ENCODE measurements at places on chromosomes 11 and 22.

GRCh38 chr11:134098566-134099184 lies 29.8 kb downstream of the JAM3 start:
- no peak for DNase-seq

DNA sequence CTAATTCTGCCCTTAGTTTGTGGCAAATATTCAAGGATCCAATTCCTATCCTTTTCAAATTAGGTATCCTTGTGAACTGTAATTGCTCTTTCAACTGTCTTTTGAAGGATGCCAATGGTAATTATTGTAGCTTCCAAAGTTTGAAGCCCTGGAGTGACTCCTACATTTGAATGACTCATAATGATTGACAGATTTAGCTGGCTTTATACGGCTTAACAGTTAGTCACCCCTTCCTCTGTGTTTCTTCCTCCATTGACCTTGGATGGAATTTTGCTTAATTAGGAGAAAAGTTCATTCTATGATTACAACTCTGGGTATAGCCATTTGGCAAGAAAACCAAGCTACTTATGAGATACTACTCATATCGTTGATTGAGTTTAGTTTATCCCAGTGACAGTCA lies 639.3 kb upstream of the KIRREL3 start:
- no peak for DNase-seq

DNA sequence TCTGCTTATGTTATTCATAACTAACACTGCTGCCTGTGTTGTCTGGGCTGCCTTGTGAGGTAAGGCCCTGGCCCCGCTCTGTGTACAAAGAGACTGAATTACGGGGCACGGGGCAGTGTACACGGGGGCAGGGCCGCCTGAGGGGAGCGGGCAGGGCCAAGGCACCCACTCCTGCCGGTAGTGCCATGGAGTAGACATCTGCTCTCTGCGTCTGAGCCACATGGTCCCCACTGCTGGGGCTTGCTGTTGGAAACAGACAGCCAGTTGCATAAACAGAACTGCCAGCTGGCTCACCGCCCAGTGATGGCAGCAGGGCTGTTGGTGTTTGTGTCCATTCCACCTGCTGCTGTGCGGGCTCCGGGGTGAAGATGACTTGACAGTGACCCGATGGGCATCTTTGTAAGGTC lies 19.8 kb downstream of the FAM118A start:
- peak; percentile 65 for DNase-seq

DNA sequence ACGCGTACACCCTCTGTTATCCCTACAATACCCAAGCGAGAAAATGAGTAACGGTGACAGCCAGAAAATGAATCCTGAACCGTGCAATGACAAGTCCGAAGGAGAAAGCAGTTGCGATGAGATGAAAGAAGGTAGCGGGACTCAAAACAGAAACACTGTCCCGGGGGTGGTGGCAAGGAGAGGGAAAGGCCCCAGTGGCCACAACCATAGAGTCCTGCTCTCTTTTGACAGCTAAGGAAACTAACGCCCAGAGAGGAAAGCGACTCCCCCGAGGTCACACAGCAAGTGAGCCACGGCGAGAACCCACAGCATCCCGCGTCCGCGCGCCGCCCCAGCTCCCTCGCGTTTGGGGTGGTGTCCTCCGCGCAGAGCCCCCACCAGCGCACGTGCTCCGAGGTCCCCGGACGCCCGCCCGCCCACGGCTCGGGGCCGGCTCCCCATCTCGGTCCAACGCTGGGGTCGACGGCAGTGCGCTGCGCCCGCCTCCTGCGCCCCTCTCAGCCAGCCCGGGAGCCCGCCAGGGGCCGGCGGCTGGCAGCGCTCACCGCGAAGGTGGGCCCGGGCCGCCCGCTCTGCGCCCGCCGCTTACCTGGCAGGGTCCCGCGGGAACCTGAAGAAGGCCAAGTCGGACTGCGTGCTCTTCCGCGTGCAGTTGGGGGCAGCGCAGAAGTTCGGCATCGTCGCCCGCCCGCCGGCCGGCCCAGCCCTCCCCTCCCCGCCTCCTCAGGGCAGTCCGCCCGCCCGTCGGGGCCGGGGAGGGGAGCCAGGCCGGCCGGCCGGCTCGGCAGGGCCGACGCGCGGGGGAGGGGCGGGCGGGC lies 564 bp downstream of the THAP12 start:
- DNase-seq = no peak

DNA sequence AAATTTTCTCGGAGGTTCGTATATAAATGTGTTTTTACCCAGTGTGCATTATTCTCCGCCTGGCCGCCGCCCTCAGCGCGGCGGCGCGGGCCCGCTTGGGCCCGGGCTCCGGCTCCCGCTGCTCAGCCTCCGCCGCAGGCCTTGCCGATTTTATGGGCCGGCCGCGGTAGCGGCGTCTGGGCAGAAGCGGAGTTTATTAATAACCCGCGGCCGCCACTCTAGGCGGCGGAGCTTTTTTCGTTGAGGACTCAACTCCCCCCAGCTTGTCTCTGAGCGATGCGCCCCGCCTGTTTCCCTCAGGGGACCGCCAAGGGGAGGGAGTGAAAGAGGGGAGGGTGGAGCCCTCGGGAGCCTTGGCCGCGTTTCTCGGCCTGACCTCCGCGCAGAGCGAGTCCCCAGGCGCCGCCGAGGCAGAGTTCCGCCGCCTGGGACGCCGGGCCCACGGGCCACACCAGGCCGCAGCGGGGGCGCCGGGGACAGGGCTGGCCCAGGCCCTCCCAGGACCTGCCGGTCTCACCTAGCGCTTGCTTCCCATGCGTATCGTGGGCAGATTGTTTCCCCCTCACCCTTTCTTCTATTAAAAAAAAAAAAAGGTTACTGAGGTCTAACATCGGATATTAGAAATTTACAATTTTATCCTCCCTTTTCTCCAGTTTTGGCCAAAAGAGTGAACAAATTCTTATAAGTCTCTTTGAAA lies 399 bp downstream of the ZNF143 start:
- DNase-seq = peak; percentile 87

- DNase-seq = peak; percentile 20
Observed at GRCh38 chr11:36131721-36132397, 157.4 kb downstream of the COMMD9 start.

DNA sequence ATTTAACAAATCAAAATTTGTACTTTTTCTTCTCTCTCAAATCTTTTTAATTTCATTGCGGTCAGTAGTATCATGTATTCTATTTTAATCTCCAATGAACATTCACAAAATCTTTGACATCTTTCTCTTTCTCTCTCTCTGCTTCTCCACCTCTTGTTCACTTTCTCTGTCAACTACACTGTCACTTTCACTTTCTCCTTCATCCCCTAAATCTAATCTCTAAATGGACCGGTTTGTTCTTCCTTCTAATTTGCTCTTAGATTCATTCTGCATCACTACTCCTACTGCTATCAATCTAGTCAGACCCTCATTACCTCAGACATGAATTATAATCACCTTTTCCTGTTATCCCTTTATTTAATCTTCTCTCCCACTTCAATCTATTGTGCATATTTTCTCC lies 18.6 kb downstream of the CCDC73 start:
- DNase-seq = no peak

- no peak for DNase-seq
Observed at GRCh38 chr11:67666303-67666645, 8.1 kb downstream of the ALDH3B2 start.

DNA sequence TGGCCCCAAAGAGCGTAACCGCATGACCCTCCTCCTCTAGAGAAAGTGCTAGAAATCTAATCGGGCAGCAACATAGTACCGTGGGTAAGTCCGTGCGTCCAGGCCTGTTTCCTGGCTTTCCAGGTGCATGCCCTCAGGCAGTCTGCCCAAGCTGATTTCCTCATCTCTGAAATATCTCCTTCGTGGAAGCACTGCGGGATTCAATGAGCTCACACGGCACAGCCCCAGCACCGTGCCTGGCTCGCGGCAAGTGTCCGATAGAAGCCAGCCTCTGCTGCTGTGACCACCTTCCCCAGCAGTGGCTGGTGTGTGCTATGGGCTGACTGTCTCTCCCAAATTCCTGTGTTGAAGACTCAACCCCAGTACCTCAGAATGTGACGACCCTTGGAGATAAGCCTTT lies 20.7 kb downstream of the RPUSD4 start:
- no peak for DNase-seq

GRCh38 chr22:17974703-17975372 lies 49.5 kb downstream of the MICAL3 start:
- DNase-seq = no peak

GRCh38 chr22:41408665-41409064 lies 26.9 kb downstream of the TEF start:
- no peak for DNase-seq

- DNase-seq = peak; percentile 97
Observed at GRCh38 chr11:73597956-73598718, at the start of gene FAM168A. TSS of gene FAM168A (minus strand) at chr11:73598112. CDS start at chr11:73468474, 129,638 bp downstream.
